GM19239 (cell line): ENCODE measurements at places on chromosomes 7 and 10.

GRCh38 chr10:3754727-3755439, 30.1 kb downstream of the KLF6 start:
- DNase-seq: no peak

DNA sequence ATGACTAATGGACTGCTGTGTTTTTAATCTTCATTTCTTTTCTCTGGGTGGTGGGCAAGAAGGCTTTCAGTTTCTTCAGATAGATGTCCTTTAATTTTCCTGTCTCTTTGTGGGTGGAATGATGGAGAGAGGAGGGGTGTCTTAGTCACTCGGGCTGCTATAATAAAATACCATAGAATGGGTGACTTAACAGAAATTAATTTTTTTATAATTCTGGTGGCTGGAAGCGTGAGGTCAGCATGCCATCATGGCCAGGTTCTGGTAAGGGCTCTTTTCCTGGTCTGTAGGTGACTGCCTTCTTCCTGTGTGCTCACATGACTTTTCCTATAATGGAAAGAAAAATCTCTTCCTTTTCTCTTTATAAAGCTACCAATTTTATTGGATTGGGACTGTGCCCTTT, 6.3 kb downstream of the RSBN1L start:
- DNase-seq: no peak

DNA sequence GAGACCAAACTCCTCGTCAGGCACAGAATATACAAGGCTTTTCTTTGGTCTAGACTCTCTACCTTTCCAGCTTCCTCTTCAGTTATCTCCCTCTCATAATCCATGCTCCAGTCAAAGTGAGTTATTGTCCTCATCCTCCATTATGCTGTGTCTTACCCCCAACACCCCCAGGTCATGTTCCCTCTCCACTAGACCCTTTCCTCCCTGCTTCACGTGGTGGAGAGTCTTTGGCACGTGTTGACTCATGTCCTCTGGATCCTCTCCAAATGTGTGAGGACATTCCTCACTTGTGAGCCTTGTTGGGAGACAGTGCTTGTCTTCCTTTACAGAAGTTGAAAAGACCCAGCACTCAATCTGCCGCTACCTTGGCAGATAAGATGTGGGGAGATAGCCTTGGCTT, 36.0 kb upstream of the DLD start:
- DNase-seq: no peak

GRCh38 chr7:107032720-107033438, 11.6 kb upstream of the PRKAR2B start:
- DNase-seq: no peak

DNA sequence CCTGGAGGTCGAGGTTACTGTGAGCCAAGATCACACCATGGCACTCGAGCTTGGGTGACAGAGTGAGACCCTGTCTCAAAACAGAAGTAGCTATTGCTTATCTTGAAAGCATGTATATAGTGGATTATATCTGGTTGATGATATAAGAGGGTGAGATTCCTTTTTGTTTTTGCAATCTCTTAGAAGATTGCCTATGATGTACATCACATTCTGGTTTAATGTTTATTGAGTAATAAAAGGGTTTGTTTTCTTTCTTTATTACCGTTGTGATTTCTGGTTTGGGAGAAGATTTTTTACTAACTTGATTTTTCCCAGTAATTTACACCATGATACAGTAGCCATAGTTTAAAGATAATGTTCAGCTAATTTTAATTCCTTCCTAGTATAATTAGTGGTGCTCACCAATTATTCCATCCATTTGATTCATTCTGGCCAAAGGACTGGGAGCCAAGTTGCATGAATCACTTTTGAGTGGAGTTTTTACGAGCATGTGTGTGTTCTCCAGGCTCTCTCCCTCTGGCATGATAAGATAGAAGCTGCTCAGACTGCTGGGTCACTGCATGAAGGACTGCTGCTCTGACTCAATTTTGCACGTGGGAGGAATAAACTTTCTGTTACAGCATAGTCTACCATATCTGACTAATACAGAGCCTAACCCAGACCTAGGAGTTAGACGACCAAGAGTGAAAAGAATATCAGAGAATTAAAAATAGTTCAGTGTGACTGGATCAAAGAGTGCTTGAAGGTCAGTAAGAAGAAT, 13.5 kb upstream of the TSPAN13 start:
- DNase-seq: no peak

GRCh38 chr10:102835007-102835482, 2.2 kb downstream of the CYP17A1 start:
- peak; percentile 70 for DNase-seq

GRCh38 chr10:79399223-79399831, 46.1 kb downstream of the ZCCHC24 start:
- no peak for DNase-seq

DNA sequence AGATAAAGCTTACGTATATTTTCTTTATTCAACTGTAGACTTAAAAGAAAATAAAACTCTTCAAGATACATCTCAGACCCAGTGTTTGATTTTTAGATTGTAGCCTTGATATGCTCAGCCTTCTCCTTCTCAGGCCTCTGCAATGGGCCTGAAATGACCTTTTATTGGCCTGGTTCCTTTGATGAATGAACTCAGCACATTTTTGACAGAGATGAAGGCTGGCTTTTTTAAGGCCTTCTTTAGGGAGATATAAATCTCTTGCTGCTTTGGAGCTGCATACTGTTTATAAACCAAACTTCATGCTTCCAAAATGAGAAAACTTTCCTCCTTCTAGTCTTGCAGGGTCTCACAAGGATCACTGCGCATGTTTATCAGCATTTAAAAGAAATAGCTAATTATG, 1049.8 kb downstream of the LRMDA start:
- no peak for DNase-seq

DNA sequence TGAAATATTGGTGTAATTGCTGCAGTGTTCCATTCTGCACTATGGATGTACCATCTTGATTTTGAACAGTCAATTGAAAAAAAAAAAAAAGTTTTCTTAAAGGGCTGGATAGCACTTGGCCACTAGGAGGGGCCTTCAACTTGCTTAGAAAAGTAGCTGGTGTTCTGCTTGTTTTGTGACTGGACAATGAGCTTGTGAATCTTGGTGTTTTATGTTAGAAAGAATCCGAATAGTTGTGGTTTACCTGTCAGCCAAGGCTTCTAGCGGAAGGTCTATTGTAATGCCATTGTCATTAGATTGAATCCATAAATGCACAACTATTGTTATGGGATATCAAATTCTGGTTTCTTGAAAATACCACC, 77.1 kb downstream of the BMPER start:
- DNase-seq: no peak

GRCh38 chr7:128172963-128173362, 68.1 kb upstream of the LEP start:
- no peak for DNase-seq

DNA sequence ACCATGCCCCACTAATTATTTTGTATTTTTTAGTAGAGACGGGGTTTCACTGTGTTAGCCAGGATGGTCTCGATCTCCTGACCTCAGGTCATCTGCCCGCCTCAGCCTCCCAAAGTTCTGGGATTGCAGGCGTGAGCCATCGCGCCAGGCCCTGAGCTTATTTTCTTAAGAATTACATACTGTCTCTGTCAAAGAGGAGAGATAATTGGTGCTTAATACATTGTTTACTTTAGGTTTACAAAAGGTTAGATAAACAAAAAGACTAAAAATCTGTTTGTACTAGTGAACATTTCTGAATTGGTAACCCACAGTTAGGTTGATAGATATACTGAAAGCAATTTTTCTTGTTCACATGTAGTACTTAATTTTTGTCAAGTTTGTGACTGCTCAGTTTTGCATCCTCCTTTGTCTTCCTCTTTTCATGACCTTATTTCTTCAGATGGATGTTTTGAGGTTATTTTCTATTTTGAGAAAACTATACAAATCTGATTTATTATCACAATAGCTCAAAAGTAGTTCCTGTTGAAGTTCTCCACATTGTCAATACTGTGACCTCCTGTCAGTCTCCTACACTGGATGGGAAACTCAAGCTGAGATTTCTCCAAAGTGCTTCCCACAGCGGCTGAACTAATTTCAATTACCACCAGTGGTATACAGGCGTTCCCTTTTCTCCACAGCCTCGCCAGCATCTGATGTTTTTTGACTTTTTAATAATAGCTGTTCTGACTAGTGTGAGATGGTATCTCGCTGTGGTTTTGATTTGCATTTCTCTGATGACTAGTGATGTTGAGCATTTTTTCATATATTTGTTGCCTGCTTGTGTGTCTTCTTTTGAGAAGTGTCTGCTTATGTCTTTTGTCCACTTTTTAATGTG, 22.5 kb downstream of the HHEX start:
- DNase-seq: no peak

DNA sequence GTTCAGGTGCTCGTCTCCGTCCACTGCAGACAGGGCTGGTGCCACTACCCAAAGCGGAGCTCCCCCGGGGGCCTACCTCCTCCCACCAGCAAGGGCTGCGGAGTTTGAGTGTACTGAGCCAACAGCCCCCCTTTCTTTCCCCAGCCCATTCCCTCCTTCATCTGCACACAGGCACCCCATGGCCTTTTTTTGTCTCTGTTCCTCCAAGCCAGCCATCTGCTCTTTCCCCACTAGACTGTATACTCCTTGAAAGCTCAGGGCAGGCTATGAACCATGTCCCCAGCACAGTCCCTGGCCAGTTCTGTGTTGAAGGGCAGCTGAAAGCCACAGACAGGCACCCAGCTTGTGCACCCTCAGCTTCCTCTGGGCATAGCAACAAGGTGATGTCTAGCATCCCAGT, 99.4 kb downstream of the ZMIZ1 start:
- no peak for DNase-seq

DNA sequence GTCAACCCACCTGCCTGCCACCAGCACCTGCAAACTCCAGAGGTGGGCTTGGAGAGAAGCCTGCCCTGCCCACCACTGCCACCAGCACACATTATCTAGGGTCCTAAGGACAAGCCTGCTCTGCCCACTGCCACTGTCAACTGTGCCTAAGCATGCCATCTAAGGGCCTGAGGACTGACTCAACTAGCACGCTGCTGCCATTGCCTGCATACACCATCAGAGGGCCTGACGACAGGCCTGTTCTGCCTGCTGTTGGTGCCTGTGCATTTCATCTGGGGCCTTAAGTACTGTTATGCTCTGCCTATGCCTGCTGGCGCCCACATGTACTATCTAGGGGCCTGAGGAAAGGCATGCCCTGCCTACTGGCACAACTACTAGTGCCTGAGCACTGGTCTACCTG, 27.0 kb upstream of the LRRD1 start:
- DNase-seq: no peak

GRCh38 chr7:107971613-107972012, 31.3 kb downstream of the LAMB1 start:
- no peak for DNase-seq

- DNase-seq: no peak
Measured at GRCh38 chr7:2224934-2225333, 7.8 kb downstream of the MAD1L1 start.

DNA sequence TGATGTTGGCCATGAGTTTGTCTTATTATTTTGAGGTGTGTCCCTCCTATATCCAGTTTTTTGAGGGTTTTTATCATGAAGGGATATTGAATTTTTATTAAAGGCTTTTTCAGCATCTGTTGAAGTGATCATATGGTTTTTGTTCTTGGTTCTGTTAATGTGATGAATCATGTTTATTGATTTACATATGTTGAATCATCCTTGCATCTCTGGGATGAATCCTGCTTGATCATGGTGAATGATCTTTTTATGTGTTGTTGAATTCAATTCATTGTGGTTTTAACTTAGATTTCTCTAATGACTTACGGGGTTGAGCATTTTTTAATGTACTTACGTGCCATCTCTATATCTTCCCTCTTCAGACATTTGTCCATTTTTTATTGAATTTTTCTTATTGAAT, 22.9 kb downstream of the DLD start:
- no peak for DNase-seq
